ENCODE measurements at places on chromosomes 3 and 15. TPM values are rescaled to one million over a fixed set of nuclear protein-coding genes. Genes with fewer than 3 reads are reported as not detected.

DNA sequence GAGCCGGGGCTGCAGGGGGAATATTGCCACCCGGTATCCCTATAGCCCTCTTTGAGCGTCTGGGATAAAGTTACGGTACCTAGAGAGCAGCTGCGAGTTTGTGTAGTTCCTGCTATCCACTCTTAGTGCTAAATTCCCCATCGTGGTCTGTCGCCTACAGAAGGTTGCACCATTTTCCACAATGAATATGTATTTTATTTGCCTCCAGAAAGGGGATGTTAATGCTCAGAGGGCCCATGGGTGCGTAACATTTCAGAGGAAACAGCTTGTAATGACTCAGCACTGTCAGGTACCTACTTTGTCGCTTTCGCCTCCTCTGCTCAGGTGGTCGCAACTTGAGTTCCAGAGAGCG is 1.1 kb downstream of the SLCO3A1 start:
- no peak for DNase-seq

- no peak for DNase-seq
Observed at GRCh38 chr3:130088061-130088460, 6.4 kb downstream of the ALG1L2 start.

GRCh38 chr3:115217678-115218451 is 70.8 kb upstream of the ZBTB20 start:
- peak; percentile 55 for DNase-seq

TTC21A gene
- total RNA-seq: 8.2 TPM

- no peak for DNase-seq
Observed at GRCh38 chr3:88534534-88534933, 384.8 kb downstream of the C3orf38 start.

- DNase-seq: no peak
Observed at GRCh38 chr3:51686512-51687215, 15.6 kb downstream of the TEX264 start.

ALS2CL gene
- total RNA-seq: 0.16 TPM

PLA2G4D gene
- total RNA-seq: not detected

UNC13C gene
- 1.5 TPM for total RNA-seq

DNA sequence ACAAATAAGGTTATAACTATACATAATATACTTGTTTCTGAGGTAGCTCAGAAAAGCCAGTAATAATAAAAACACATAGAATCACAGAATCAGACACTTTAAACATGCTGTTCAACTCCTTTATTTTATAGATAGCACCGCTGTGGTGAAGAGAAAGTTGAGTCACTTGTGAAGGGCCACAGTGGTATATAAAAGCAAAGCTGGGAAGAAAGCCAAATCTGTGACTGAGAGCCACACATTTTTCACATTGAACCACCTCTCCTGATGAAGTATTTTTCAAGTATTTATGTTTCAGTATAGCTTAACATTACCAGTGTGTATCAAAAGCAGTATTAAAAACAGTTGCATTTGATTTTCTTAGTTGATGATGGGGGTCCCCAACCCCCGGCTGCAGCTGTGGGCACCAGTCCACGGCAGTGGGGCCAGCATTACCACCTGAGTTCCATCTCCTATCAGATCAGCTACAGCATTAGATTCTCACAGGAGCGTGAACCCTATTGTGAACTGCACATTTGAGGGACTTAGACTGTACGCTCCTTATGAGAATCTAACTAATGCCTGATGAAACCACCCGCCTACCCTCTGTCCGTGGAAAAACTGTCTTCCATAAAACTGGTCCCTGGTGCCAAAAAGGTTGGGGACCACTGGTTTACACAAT is 46.2 kb downstream of the TBL1XR1 start:
- no peak for DNase-seq

DNA sequence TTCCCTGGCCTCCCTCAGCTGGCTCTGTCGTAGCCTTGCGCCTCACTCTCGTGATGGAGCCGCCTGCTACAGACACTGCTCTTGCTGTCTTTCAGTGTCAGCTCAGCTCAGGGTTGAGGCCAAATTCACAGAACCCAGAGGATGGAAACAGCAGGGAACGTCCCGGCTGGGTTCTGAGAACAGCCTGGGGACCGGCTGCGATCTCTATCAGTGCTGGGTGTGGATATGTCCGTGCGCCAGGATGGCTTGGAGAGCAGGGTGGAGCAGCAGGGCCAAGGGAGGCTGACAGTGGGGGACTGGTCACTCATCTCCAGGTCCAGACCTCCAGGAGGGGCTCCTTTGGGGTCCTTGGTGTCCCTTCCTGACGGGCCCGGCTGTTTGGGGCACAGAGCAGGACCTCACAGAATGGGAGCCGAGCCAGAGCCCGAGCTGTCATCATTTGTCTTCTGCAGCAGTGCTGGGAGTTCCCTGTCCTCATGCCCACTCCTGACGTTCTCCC is 18.4 kb downstream of the KLF15 start:
- DNase-seq: no peak

CPEB1 gene
- total RNA-seq: 0.84 TPM

TMC3 gene
- not detected for total RNA-seq

RBPMS2 gene
- total RNA-seq: 40.5 TPM

- no peak for DNase-seq
Observed at GRCh38 chr3:32844914-32845313, 27.1 kb downstream of the TRIM71 start.

ADCY5 gene
- 2.2 TPM for total RNA-seq

SATB1 gene
- total RNA-seq: 22.3 TPM

DNA sequence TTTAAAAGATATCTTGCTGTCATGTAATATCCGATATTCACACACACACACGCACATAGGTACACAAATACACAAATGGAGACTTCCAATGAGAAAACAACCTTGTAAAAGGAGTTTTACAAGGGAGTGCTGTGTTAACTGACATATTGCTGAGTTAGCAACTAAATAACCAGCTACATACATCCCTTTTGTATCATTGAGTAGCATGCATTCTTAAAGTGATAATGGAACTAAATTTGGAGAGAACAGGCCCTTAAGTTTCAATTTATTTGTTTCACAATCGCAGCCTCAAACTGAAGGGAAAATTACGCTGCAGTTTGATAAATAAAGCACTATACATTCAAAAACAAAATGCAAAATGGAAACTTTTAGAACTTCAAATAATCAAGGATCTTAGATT is 1046.0 kb upstream of the NR2F2 start:
- no peak for DNase-seq

STRA6 gene
- total RNA-seq: 146 TPM

DNA sequence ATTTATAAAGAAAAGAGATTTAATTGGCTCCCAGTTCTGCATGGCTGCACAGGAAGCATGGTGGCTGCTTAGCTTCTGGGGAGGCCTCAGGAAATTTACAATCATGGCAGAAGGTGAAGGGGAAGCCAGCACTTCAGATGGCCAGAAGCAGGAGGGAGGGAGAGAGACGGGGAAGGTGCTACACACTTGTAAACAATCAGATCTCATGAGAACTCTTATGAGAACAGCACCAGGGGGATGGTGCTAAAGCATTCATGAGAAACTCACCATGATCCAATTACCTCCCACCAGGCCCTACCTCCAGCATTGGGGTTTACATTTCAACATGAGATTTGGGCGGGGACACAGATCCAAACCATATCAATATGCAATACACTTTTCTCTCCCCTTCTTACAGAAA is 73.7 kb downstream of the ECT2 start:
- no peak for DNase-seq

CDC25A gene
- 63.0 TPM for total RNA-seq

Measured in neural crest cell (in vitro differentiated cells).